Hematopoietic multipotent progenitor cell treated with erythropoietin and hydrocortisone succinate and interleukin-3 and kit ligand, for 6 days (in vitro differentiated cells): ENCODE measurements at places on chromosomes 16 and 17.

- no peak for DNase-seq
Observed at GRCh38 chr17:61478790-61479492, 26.7 kb downstream of the TBX4 start.

DNA sequence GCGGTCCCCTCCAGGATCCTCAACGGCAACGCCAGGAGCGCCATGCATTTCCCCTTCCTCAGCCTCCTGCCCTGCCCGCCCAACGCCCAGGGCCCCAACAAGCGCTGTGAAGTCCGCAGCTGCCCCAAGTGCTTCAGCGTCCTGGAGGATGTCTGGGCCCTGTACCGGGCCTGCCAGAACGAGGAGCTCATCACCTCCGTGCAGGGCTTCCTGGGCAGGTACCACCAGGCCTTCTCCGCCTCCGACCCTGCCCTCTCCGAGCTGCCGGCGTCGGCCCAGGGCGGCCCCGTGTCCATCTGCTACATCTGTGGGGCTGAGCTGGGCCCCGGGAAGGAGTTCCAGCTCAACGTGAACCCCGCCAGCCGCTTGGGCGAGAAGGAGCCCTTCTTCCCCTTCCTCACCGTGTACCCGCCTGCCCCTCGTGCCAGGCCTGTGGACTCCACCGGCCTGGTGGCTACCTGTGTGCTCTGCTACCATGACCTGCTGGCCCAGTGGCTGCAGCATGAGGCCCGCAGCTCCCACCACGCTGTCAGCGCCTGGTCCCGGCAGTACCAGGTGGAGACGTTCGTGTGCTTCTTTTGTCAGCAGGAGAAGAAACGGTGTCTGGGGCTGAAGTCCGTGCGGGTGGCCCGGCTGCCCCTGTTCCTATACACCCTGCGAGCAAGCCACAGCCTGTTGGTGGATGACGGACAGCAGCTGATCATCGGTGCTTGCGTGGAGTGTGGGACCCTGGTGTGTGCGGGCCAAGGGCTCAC lies 58.9 kb upstream of the CIBAR2 start:
- DNase-seq, result no peak

- no peak for DNase-seq
Observed at GRCh38 chr17:21535686-21536375, 156.5 kb upstream of the KCNJ18 start.

GRCh38 chr16:1348441-1348840 lies 3.2 kb downstream of the TSR3 start:
- DNase-seq, result no peak

GRCh38 chr17:14057591-14057990 lies 11.7 kb upstream of the COX10 start:
- DNase-seq, result no peak

GRCh38 chr17:33517746-33518145 lies 224.7 kb upstream of the ASIC2 start:
- DNase-seq, result no peak

DNA sequence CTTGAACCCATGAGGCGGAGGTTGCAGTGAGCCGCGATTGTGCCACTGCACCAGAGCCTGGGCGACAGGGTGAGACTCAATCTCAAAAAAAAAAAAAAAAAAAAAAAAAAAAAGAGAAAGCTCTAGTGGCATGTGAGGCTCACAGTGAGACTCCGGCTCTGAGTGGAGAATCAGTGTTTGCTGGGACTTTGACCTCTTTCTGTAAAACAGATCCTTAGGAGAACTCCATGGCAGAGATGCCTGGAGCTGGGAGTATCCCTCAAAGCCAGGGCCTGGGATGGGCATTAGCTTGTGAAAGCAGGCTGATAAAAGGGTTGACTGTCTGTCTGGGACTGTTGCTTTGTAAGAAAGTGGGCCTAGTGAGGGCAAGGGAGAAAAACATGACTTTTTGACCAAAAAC lies 46.4 kb downstream of the ZNF207 start:
- DNase-seq, result no peak

DNA sequence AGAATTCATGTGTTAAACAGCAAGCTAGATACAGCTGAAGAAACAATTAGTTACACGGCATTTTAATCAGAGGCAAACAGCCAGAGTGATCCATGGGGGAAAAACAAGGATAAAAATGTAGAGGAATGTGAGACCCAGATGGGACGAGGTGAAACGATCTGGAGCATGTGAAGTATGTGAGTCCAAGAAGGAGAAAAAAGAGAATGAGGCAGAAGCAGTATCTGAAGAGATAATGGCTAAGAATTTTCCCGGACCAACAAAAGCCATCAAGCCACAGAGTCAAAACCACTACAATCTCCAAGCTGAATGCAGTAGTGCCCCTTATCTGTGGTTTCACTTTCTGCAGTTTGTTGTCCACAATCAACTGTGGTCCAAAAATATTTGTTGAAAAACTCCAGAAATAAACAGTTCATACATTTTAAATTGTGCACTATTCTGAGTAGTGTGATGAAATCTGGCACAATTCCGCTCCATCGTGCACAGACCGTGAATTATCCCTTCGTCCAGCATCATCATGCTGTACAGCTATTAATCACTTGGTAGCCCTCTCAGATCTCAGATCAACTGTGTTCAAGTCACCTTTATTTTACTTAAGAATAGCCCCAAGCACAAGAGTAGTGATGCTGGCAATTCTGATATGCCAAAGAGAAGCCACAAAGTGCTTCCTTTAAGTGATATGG lies 18.8 kb downstream of the MYH10 start:
- DNase-seq, result peak; percentile 80

DNA sequence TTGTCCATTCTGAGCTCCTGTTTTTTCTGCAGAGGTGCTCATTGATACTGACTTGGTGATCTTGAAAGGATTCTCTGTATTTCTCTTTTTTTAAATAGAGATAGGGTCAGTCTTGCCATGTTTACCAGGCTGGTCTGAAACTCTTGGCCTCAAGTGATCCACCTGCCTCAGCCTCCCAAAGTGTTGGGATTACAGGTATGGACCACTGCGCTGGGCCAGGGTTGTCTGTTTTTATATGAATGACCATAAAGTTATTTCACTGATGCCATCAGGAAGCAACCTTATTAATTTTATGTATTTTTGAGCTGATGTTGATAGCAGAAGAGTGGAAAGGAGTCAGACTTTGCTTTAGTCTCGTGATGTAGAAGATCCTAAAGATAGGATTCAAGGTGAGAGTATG lies 35.7 kb upstream of the METTL9 start:
- DNase-seq, result no peak

DNA sequence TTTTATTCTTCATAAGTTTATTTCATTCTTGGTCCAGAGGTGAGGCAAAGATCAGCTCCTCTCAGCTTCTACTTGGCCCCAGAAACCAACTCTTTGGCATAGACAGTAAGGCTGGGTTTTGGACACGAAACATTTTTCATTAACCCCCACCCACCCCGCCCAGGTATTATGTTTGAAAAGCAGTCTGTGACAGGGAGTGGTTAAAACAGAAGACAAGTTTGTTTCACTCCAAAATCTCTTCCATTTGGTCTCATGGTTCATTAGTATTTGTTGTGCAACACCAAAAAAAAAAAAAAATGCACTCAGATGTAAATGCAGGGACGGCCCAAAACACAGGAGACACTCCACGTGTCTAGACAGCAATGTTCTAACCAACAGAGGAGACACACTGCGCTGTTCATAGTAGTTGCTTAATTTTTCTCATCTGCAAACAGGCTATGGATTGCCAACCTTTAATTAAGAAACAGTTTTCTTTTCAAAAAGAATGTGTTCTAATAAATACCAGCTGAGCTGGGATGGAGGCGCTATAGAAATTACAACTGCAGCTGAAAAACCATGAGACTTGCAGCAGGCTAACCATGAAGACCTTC lies 39.8 kb upstream of the MMP2 start:
- peak; percentile 24 for DNase-seq

DNA sequence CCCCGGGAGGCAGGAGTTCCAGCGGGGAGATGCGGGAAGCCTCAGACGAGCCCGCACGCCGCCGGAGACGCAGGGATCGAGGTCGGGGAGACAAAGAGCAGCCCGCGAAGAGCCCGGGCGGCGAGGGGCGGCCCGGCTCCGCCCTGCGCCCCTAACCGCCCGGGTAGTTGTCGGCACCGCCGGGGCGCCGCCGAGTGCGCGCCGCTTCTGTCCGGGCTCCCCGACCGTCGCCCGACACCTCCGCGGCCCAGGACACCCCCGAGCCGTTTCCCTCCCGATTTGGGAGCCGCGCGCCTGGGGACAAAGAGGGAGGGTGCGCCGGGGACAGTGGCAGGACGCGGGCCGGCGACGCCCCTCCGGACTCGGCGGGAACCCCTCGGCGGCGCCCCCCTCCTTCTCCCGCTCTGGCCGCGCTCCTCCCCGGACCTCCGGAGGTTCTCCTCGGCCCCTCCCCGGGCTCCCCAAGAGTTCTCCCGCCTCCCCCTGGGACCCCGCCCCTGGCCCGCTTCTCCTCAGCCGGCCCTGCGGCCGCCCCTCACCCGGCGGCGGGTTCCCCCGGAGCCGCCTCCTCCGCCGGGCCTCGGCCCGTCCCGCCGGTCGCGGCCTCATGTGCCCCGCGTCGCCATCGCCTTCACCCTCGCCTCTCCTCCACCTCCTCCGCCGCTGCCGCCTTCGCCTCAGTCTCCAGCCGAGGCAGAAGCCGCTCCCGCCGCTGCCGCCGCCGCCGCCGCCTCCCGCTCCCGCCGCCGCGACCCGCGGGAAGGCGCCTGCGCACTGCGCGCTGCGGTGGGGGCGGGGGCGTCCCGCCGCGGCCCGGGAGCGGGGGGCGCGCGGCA lies at the start of gene GJC1:
Gene GJC1 (minus strand): TSS at position 765 of the 836 bp plus-strand sequence. CDS start 24,470 bp downstream, outside the sequence.
- no peak for DNase-seq

DNA sequence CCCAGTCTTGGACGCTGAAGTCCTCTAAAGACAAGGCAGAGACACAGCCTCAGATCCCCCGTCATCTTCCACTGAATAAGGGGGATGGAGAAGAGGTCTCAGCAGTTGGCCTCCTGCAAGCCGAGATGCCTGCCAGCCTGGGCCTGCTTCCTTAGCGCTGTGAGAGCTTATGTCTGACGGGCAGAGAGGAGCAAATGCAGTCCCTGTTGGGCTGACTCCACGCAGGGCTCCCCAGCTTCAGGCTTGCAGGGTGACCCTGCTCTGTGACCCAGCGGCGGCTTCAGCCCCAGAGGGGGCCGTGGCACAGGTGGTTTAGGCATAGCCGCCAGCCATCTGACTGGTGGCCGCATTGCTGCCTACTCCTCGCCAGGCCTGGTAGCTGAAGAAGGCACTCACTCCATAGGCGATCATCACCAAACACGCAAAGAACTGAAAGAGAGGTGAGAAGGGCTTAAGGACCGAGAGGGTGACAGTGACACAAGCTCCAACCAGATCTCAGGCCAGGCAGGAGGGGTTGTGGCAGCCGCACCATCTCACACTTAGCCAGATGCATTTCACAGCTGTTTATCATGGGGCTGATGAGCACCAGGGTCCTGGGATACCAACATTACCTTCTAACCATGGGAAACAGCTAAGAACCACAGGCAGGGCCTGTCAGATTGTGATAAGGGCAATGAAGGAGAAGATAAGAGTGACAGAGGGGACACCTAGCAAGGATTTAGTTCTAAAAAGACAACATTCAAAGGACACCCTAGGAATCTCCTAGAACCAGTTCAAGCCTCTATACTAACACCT lies 11.7 kb downstream of the ARL2BP start:
- DNase-seq, result peak; percentile 62

DNA sequence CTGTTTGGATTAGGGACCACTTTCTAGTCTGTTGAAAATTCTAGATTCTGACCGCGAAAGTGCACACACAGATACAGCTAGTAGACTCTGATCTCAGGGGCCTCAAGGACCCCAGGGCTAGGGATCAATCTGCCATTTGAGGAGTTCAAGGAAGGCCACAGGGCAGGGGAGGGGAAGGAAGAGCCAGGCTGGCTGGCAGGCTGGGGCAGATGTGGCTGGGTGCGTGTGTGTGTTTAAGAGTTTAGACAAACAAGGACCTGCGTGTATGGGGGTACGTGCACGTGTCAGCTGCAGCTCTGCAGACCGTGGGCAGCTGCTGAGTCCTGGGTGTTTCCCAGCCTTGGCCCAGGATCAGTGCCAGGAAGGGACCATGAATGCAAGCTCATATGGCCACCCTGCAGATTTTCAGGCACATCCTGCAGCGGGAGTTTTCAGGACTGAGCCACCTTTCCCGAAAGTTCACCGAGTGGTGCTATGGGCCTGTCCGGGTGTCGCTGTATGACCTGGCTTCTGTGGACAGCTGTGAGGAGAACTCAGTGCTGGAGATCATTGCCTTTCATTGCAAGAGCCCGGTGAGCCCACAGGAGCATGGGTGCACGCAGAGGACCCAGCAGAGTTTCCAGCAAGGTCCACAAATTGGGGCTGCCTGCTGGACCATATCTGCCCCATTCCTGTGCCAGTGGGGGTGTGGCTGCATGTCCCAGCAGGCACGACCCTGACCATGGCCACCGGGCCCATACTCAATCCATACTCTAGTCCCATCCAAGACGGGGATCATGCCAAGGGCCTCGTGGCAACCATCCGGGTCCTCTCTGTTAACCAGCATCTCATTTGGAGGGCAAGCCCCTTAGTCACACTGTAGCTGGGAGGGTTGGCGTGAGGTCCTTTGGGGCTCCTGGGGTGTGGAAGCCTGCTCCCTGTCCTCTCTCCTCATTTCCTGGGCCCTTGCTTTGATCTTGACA lies 10.6 kb downstream of the TRPV2 start:
- DNase-seq, result no peak

DNA sequence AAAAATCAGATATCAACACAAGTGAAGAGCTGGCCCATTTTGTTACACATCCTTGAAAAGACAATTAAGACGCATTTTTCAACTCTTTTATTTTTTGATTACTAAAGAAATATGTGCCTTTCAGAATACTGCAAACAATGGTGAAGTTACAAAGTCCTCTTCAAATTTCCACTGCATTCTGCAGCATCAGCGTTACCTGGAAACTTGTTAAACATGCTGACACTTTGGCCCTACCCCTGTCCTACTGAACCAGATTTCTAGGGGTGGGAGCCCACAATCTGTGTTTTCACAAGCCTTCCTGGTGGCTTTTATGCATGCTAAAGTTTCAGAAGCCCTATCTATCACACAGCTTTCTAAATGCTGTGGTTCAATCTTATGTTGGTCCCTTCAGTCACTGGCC lies 4.5 kb upstream of the CCL14 start:
- DNase-seq, result no peak
